ENCODE measurements at places on chromosomes 1 and 21. TPM values are rescaled to one million over a fixed set of nuclear protein-coding genes. Genes with fewer than 3 reads are reported as not detected.

CFHR2 gene
- total RNA-seq = not detected

LCE1C gene
- not detected for total RNA-seq

OR2G6 gene
- total RNA-seq = not detected

S100A1 gene
- 0.99 TPM for total RNA-seq

ZBED6 gene
- 2.4 TPM for total RNA-seq

SMPDL3B gene
- total RNA-seq = not detected

NBPF10 gene
- total RNA-seq = 0.49 TPM

TRAPPC3 gene
- 194 TPM for total RNA-seq

AVPR1B gene
- total RNA-seq = not detected

CORT gene
- not detected for total RNA-seq

SPATC1L gene
- 2.4 TPM for total RNA-seq

PADI2 gene
- not detected for total RNA-seq

NBPF20 gene
- total RNA-seq = 0.52 TPM

C1QB gene
- total RNA-seq = not detected

BGLAP gene
- not detected for total RNA-seq

TMEM222 gene
- 31.8 TPM for total RNA-seq

OR14C36 gene
- not detected for total RNA-seq

KRTAP20-2 gene
- not detected for total RNA-seq
